ENCODE measurements at places on chromosomes 11 and 22.

GRCh38 chr22:44901301-44901700, 108.5 kb downstream of the PHF21B start:
- no peak for DNase-seq

DNA sequence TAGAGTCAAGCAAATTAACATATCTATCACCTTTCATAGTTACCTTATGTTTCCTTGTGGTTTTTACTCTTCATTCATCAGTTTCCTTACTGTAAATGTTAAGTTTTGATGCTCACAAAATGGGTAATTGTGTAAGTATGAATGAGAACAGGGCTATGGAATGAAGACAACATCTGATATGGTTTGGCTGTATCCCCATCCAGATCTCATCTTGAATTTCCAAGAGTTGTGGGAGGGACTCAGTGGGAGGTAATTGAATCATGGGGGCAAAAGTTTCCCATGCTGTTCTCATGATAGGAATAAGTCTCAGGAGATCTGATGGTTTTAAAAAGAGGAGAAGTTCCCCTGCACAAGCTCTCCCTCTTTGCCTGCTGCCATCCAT, 107.6 kb downstream of the CCDC34 start:
- peak; percentile 90 for DNase-seq

- DNase-seq = no peak
Observed at GRCh38 chr22:41752011-41752970, 48.2 kb upstream of the CCDC134 start.

DNA sequence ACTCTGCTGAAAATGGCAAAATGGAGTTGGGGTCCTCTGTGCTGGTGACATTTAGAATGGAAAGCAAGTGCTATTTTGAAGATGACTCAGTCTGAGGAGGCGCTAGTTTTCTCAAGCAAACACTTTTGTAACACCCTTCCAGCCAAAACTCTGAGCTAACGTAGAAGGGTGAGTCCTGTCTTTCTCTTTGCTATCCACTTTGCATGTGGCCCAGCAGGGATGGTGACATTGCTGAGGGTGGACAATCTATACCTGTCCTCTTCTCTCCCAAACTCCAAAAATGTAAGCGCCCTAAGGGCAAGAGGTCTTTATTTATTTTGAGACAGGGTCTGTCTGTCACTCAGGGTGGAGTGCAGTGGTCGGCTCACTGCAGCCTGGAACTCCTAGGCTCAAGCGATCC, 3.6 kb upstream of the KAT5 start:
- DNase-seq = no peak

GRCh38 chr11:92149996-92150395, 74.6 kb upstream of the FAT3 start:
- no peak for DNase-seq

GRCh38 chr11:60981515-60981914, 10.0 kb downstream of the CD6 start:
- DNase-seq = no peak

- no peak for DNase-seq
Observed at GRCh38 chr11:103043826-103044678, 47.9 kb downstream of the DCUN1D5 start.
